T-cell (primary cell): ENCODE measurements at places on chromosomes 7 and 10. TPM values are rescaled to one million over a fixed set of nuclear protein-coding genes. Genes with fewer than 3 reads are reported as not detected.

Gene AEBP1
- 24.1 TPM for total RNA-seq

Gene PTPRE
- total RNA-seq = 23.2 TPM

Gene CXCL12
- 0.58 TPM for total RNA-seq

Gene NPSR1
- total RNA-seq = not detected

Gene AFAP1L2
- 1.0 TPM for total RNA-seq

Gene MYL10
- not detected for total RNA-seq

Gene MALSU1
- total RNA-seq = 29.0 TPM

Gene KLF14
- not detected for total RNA-seq

Gene CPA4
- 0.23 TPM for total RNA-seq

Gene COL26A1
- total RNA-seq = 0.09 TPM

Gene MYO1G
- total RNA-seq = 192 TPM

Gene BMPR1A
- total RNA-seq = 7.8 TPM

Gene ANXA11
- 204 TPM for total RNA-seq

Gene PPP1R17
- total RNA-seq = not detected

Gene HOXA1
- total RNA-seq = 0.54 TPM

Gene OPN4
- not detected for total RNA-seq

DNA sequence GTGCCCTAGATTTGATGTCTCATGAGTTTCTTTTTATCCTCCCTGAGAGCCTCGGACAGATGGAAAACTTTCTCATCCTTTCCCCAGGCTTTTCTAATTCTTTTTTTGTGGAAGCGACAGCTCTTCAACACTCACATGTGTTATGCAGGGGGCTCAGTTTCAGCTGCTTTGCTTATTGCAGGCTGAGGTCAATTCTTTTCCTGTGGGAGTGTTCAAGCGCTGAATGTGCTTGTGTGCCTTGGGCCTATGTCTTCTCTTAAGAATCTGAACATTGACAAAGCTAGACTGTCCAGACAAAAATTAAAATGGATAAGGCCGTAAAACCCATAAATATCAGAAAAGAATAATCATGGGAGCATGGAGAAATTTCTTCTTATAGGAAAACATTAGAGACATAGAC is 125.2 kb upstream of the STEAP4 start:
- DNase-seq = no peak

GRCh38 chr10:71128311-71128980 is 83.9 kb upstream of the UNC5B start:
- no peak for DNase-seq

GRCh38 chr7:3908153-3908552 is 607.1 kb downstream of the SDK1 start:
- no peak for DNase-seq

GRCh38 chr10:27819781-27820531 is 74.3 kb upstream of the MKX start:
- DNase-seq = no peak

DNA sequence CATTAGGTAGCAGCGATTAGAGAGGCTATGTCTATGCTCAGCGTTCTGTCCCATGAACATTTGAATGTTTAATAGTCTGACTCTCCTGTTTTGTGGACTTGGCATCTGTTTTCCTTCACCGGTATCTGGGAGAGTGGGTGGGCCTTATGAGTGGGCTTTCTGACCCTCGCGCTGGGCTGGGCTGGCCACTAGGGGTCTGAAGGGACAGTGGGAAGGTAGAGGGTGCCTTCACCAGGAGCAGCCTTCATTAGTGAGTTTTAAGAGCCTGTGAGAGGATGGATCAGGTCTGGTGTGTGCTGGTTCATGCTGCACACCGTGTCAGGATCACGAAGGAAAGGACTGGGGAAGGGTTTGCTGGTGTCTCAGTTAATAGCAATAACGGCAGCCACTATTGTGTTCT is 33.4 kb downstream of the DCLRE1A start:
- no peak for DNase-seq

- peak; percentile 1 for DNase-seq
Observed at GRCh38 chr7:120988591-120989256, at the start of gene CPED1. TSS of gene CPED1 (plus strand) at chr7:120988711. CDS start at chr7:120989622, 911 bp downstream.

DNA sequence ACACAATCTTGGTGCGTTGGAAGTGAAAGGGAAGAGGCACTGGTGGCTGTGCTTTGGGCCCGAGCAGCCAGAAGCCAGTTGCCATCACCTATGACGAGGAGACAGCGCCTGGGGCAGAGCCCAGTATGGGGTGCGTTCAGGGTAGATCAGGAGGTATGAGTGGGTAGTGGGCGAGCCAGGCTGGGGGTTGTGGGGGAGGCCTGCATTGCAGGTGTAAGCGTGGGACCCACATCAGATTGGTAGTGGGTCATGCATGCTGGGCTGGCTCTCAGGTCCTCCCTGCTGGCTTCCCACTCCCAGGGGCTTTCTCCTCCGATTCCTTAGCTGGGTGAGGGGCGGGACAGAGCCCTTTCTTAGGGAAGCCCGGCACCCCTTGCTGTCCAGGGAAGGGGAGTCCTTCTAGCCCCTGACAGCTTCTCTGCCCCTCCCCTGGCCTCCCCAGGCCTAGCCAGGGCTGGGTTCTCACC is 445 bp upstream of the PVRIG start:
- no peak for DNase-seq

DNA sequence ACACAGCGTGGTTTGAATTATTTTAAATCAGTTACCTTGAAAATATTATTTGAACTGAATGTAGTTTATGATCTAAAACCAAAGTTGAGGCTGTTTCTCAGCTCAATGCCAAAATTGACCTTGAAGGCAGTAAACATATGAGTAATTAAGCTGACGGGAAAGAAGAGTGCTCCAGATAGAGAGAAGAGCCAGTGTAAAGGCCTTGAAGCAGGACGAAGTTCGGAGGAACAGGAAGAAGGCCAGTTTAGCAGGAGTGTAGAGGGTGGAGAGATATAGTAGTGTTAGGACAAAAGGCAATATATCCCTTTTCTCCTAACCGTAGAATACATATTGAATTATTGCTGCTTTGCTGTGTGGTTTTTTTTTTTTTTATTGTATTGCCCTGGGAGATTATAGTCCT is 63.2 kb downstream of the CYP51A1 start:
- DNase-seq = no peak

GRCh38 chr7:154638286-154638685 is 364.6 kb downstream of the PAXIP1 start:
- DNase-seq = no peak

GRCh38 chr10:123096452-123096851 is 39.3 kb upstream of the HMX3 start:
- DNase-seq = no peak

- no peak for DNase-seq
Observed at GRCh38 chr7:1926908-1927306, 256.8 kb downstream of the ELFN1 start.

DNA sequence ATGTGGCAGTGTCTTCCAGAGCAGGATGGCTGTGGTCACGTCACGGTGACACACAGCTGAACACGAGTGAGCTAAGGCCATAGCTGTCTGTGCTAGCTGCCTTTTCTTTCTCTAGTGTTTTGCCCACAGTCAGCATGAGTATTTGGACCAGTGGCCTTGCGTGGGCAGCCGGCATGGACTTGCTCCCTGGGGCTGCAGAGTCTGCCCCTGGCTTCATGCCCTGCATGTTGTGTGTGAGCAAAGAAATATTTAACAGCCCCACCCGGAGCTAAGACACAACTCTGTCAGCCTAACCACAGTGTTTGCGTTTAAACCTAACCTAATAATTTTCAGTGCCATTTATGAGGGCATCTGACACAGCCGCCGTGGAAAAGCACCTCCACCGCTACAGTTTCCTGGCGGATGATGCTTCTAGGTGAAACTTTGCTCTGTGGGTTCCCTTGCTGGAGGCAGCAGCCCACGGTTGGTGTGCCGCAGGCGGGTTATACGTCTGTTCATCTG is 14.6 kb downstream of the CHST12 start:
- DNase-seq = peak; percentile 79

- no peak for DNase-seq
Observed at GRCh38 chr7:117946151-117946633, 73.0 kb upstream of the CTTNBP2 start.

- peak; percentile 62 for DNase-seq
Observed at GRCh38 chr10:73875139-73875475, 752 bp upstream of the CAMK2G start.

DNA sequence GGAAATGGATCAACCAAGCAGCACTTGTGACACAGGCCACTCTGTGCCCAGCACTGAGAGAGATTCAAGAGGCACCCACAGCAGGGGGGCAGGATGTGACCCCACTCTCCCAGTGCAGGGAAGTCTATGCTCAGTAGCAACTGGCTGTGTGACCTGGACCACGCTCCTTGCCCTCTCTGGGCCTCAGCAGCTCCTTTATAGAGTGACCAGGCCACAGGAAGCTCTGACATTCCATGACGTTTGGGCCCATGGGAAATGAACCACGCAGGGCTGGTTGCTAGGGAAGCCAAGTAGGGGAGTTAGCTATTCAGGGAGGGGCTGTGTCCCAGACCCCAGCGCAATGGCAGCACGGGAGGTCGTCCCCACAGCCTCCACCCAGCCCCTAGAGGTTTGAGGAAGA is 232.6 kb downstream of the USP6NL start:
- no peak for DNase-seq

DNA sequence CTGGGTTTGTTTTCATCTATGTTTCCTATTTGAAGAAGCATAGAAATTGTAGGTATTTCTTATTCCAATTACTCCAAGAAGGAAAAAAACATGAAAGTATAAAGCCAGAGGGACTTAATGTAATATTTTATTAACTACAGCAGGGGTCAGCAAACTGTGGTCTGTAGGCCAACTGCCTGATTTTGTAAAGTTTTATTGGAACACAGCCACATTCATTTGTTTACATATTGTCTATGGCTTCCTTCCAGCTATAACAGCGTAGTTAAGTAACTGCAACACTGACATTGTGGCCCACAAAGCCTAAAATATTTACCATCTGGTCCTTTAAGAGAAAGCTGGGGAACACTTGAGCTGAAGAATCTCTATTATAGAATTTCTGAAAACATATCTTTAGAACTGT is 306.2 kb downstream of the BICC1 start:
- no peak for DNase-seq

- DNase-seq = no peak
Observed at GRCh38 chr7:28579571-28579970, 167.3 kb downstream of the CREB5 start.

- peak; percentile 50 for DNase-seq
Observed at GRCh38 chr10:26468700-26469099, 30.6 kb downstream of the APBB1IP start.

GRCh38 chr7:46153951-46154787 is 233.1 kb upstream of the IGFBP3 start:
- no peak for DNase-seq

DNA sequence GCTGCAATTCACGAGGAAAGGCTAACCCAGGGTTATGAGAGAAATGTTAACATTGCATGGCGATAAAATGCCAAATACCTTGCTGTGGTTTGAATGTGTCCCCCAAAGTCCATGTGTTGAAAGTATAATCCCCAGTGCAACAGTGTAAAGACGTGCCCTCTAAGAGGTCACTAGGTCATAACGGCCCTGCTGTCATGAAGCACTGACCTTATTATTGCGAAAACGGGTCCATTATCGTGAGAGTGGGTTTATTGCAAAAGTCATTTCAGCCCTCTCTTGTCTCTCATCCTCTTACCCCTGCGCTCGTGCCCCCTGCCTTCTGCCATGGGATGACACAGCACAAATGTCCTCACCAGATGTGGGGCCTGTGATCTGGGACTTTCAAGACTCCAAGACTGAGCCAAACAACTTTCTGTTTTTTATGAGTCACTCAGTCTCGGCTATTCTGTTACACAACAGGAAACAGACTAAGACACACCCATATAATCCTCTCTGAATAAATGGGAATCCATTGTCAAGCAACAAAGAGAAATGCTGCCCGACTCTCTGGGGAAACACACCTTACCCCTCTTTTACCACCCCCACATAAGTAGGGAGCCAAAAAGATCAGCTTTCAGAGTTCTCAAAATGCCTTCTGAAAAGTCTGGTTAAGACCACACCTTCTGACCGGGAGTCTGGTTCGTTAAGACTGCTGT is 73.1 kb upstream of the UCN3 start:
- DNase-seq = peak; percentile 55

GRCh38 chr7:142560166-142560565 is 189.1 kb upstream of the PRSS1 start:
- DNase-seq = no peak

- no peak for DNase-seq
Observed at GRCh38 chr7:22116451-22117030, 170.8 kb upstream of the CDCA7L start.

DNA sequence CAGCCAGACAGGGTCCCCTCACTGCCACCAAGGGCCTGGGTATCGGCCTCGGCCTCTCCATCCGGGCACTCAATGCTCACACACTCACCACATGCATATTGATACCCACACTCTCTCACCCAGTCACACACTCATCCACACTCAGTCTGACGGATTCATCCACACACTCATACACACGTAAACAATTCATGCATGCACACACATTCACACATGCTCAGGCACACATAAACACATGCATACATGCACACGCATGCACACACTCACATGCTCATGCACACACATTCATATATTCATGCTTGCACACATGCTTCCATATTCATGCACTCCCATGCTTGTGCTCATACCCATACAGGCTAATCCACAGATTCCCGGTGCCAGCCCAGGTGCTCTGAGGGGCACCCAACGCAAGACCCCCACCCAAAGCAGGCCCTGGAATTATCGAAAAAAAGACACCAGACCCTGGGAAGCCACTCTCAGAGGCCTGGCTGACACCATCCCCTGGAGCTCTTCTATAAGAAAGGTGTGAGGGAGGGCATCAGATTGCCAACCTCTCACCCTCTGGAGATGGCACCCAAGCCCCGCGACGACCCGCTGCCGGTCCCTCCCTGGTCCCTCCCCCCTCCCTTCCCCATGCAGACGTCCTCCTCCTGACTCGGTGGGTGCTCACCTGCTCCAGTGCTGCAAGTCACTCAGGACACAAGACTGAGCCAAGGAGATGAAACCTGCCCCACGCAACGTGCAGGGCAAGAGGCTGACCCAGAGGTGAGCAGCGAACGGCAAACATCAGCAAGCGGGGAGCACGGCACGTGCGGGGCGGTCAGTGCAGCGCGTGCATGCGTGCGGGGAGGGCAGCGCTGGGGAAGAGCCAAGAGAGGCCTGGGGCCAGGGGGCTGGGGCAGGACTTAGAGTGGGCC is 15.2 kb downstream of the STK32C start:
- DNase-seq = no peak

GRCh38 chr10:124539935-124540641 is 78.5 kb downstream of the LHPP start:
- DNase-seq = peak; percentile 68

- DNase-seq = no peak
Observed at GRCh38 chr10:130454543-130455000, 318.4 kb downstream of the GLRX3 start.

GRCh38 chr7:75536491-75536890 is 44.4 kb downstream of the SPDYE5 start:
- no peak for DNase-seq

DNA sequence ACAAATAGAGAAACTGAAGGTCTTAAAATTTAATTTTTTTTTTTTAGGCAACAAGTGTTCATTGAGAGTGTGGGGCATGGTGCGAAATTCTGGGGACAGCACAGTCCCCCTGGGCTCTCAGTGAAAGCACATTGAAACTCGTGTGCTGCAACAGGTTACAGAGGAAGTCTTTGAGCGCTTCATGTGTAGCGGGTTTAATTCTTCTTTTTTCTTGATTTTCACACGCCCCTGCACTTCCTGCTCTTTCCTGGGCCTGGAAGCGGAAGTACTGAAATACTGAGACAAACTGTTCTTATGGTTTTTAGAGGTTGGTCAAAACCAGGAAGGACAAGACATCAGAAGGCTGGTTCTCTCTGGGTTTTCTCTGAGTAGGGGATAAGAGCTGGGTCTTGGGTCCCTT is 203.5 kb downstream of the PTEN start:
- DNase-seq = peak; percentile 29
